ENCODE measurements at places on chromosomes 1 and 21.

DNA sequence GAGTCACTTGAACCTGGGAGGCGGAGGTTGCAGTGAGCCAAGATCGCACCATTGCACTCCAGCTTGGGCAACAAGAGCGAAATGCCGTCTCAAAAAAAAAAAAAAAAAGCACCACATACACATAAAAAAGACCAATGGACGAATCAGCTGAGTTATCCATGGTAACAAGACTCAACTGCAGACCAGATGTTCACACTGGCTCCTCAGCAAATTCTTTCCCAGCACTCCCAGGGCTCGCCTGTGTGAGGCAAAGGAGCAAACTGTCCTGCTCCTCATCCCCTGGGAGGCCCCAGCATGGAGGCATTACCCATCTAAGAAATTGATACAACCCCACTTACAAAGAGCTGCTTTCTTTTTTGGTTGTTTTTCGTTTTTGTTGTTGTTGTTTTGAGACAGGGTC, 3.1 kb downstream of the TMEM234 start:
- peak; percentile 48 for DNase-seq

GRCh38 chr1:3352299-3352951, 102.0 kb upstream of the ARHGEF16 start:
- DNase-seq, result peak; percentile 18

GRCh38 chr1:178273707-178274410, 180.0 kb downstream of the RASAL2 start:
- peak; percentile 52 for DNase-seq

DNA sequence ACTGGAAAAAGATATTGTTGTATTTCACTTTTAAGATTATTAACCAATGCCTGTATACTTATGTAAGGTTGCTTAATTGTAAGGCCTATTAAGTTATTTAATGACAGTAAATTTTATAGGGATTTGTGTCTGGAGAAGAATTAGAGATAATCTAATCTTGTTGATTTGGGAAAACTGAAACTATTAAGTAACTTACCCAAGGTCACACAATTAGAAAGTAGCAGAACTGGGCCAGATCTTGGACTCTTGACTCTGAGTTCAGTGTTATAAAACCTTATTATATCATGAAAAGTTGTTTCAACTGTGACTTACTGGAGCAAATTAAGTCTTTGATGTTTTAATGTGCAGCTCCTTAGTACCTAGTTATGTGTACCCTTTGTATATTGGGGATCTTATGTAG, 38.5 kb downstream of the CAMTA1 start:
- DNase-seq, result no peak

DNA sequence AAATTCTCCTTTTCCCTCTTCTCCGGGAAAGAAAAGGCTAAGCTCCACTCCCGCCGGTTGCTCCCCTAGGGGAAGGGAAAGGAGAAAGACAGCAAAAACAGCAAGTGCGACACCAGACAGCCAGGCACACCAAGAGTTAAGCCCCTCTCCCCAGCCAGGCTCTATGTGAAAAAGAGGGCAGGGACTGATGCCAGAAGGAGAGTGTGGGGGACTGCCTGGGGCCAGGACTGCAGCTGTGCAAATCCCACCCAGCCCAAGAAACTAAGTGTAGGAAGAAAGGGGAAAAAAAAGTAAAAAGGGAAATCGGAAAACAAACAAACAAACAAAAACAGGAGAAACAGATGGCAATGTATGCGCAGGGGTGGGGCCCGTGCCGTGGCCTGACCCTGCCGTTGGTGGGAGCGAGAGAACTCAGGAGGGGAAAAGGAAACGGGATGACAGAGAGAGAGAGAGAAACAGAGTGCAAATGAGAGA, 27.7 kb upstream of the FMO1 start:
- peak; percentile 44 for DNase-seq

GRCh38 chr1:39048745-39049370, 22.7 kb downstream of the NDUFS5 start:
- DNase-seq, result no peak

DNA sequence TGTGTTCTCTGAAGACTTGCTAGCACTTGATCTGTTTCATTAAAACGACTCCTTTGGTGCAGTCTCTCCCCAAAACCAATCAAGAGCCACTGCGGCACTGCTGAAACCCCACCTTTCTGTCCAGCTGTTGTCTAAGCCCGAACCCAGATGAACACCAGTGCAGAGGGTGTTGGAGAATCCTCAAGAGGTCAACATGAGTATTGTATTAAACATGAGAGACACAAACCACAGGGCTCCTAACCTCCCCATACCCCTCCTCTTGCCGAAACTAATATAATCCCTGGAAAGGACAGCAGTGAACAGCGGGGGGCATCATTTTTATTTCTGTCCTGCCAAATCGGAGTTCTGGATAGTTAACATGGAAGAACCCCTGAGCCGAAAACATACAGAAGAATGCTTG, 333.9 kb downstream of the CAMTA1 start:
- no peak for DNase-seq

DNA sequence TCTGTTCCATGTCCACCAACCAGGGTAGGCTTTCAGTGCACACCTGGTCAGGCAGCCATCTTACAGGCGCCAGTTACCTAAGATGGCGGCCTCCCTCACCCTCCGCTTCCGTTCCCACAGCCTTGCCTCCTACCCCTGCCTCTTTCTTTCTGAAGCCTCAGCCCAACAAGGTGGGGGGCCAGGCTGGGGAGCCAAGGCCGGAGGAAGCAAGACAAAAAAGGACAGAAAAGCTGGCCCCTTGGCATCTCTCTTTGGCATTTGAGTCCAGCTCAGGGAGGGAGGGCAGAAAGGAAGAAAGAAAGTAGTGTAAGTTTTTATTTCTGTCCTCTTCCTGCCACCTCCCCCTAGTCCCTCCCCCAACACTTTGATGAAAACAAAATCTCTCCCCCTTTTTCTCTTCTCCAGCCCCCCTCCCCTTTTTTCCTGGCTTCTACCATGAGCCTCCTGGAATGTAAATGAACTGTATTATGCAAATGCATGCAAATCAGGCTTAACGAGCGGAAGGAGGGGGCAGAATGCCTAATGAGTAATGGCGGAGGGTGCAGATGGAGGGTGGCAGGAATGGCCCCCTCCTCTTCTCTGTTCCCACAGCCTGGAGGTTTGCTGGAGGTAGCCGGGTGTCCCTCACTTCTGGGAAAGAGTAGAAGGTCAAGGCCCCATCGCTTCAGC, 43.8 kb downstream of the RHBG start:
- DNase-seq, result no peak

GRCh38 chr21:29271927-29272333, 26.8 kb upstream of the BACH1 start:
- DNase-seq, result no peak

DNA sequence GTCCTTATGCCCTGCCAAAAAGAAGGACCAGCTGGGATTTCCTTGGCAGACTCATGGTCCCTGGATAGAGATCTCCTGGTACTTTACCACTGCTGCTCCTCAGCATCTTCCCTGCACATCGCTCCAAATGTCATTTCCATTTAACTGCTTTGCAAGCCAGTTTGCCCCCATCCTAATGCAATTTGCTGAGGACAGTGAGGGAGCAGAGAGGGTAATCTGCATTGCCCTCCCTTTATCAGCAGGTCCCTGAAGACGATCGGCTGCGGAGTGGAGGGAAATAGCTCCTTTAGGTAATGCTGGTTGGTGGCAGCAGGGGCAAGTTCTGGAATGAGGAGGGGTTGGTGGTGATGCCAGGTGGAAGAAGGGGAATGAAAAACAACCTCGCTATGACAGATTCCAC, 2.7 kb downstream of the PLXNA2 start:
- DNase-seq, result no peak

DNA sequence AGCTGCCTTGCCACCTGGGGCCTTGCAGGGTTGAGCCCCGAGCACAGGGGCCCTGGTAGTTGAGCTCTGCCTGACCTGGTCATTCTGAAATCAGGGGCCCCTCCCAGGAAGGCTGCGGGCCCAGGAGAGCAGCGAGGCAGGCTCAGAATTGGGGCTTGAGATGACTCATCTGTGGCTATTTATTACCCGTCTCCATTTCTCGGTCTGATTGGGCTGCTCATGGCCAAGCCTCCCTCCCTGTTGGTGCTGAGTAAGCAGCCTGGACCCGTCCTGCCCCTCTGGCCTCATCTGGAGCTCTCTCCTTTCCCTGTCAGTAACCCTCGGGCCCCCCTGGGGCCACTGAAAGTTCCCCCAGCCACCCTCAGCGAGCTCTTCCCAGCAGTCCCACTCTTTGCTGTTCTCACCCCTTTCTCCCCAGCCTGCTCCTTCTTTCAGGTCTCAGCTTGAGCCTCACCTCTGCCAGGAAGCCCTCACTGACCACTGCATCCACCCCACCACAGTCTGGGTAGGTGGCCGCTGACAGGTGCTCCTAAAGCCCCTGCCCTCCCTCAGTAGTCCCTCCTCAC, 11.0 kb upstream of the TNFRSF8 start:
- peak; percentile 83 for DNase-seq

DNA sequence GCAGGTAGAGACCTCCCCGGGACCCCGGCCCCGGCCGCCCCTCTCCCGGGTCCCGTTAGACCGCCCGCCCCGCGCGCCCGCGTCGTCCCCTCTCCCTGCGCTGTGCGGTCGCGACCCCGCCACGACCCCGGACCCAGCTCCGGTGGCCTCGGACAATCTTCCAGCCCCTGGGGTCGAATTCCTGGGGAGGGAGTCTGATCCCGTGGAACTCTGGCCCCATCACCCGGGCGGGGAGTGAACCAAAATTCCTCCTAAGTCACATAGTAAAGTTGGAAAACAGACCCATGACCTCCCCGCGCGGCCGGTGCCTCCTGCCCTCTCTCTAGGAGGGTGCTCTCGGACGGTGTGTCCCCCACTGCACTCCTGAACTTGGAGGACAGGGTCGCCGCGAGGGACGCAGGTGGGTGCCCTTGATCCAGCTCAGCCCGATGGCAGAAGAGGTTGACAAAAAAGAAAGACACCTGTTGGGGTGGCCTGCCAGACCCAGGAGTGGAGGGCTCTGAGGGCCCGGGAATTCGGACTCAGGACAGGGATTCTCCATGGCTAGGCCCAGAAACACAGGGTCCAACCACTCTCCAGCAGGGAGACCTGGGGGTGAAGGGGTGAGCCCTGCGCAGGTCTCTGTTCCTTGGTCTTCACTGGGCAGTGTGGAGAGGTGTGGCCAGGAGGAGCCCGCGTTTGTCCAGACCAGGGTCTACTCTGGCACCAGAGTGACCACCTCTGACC, 451 bp downstream of the ADAMTSL4 start:
- no peak for DNase-seq

GRCh38 chr1:178362747-178363146, 134.0 kb downstream of the CLEC20A start:
- peak; percentile 89 for DNase-seq

DNA sequence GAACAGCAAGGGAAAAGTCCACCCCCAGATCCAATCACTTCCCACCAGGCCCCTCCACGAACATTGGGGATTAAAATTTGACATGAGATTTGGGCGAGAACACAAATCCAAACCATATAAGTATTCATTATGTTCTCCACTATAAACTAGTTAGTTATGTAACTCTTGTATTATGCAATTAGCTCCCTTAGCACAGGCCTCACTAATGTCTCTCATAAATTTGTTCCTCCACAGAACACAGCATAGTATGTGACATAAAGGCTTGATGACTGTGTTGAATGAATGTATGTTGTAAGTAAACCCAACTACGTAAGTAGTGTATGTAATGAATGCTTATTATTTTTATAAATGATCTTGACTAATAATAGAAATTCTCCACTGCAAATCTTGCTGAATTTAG, 223.3 kb upstream of the ZRANB2 start:
- no peak for DNase-seq

DNA sequence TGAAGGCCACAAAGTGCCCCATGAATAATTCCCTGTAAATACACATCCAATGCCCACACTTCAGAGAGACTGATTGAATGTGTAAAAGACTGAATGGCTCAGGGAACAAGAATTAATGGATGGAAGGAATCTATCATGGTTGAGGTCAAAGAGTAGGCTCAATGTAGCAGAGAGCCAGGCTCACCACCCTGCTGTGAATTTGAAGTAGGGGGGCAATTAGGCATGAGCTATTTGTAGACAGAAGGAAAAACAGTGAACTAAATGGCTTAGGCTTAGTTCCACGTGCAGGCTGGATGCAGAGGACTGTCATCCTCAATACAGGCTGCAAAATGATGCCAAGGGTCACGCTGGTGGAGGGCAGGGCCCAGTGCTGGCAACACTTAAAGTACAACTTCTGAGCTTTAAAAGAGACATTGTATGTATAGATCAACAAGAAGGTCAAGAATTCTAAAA, 22.9 kb upstream of the IGSF3 start:
- no peak for DNase-seq

DNA sequence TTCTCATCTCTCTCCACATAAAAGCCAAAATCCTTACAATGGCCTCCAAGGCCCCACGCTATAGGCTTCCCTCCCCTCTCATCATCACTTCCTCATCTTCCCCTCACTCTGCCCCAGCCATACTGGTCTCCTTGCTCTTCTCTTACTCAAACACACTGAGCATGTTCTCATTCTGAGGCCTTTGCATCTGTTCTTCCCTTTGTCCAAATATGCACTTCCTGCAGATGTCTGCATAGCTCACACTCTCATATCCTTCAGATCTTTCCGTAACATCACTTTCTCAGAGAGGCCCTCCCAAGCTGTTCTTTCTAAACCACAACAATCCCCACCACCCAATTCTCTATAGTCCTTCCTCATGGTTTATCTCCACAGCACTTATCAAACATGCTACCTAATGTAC, 284.1 kb downstream of the HHIPL2 start:
- DNase-seq, result peak; percentile 32

GRCh38 chr1:20184481-20184900, 1.4 kb upstream of the UBXN10 start:
- DNase-seq, result no peak

DNA sequence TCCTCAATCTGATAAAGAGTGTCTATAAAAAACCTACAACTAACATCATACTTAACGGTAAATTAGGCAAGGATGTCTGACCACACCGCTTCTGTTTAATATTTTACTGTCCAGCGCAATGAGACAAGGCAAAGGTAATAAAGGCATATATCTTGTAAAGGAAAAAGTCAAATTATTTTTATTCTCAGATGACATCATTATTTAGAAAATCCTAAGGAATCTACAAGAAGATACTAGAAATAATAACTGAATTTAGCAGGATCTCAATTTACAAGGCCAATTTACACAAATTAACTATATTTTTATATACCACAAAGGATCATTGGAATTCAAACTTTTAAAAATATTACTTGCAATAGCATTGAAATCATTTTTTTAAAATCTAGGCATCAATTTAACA, 29.4 kb downstream of the GJA4 start:
- DNase-seq, result no peak

DNA sequence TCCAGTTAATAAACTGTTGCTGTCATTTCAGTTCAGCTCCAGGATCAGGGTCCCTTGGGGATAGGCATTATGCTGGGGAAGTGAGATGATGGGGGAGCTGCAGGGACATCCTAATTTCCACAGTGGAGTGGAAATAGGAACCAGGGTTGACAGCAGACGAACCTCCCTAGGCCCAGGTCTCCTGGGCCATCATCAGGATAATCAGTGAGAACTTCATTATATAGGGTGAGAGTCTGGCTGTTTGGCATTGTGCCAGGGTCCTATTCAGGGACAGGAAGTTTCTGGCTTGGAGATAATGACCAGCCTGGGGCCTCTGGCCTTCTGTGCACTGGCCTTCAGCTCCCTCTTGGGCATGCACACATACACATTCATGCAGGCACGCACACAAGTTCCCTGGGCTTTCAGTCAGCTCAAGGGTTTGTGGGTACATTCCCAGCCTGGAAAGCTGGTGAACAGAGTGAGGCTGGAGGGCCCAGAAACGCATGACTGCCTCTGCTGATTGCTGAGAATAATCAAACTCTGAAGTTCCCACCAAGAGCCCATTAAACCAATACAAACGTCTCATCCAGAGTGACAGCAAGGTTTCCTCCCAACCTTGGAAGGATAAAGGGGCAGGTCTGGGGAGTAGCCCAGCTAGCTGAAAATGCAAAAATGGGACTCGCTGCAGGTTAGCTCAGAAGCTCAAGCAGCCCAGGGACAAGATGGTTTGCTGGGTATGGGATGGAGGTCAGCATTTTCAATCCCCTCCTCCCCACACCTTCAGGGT, 13.9 kb upstream of the LRIG2 start:
- no peak for DNase-seq
